ENCODE measurements at places on chromosomes 2 and 18.
A peak's percentile ranks its signal among the peaks of the same experiment; 100 is the strongest.

DNA sequence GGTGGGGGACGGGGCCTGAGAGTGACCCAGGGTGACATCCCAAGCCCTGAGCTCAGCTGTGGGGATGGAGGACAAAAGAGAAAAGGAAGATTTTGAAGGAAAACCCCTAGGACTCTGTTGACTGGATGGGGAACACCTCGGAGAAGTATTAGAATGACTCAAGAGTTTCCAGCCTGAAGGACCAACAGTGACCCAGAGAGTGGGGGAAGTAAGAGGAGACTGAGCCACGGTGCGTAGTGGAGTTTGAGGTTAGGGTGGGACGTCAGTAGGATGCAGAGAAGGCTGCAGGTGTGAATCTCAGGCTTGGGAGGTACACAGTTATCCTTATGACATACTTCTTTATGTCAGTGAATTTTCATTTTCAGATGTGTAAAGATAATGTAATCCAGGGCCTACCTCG is 119.5 kb downstream of the NCK2 start:
- DNase-seq, result peak; percentile 18

- peak; percentile 16 for DNase-seq
These were observed 624 bp upstream of the MAP4K3 start for GRCh38 chr2:39437522-39438296.

DNA sequence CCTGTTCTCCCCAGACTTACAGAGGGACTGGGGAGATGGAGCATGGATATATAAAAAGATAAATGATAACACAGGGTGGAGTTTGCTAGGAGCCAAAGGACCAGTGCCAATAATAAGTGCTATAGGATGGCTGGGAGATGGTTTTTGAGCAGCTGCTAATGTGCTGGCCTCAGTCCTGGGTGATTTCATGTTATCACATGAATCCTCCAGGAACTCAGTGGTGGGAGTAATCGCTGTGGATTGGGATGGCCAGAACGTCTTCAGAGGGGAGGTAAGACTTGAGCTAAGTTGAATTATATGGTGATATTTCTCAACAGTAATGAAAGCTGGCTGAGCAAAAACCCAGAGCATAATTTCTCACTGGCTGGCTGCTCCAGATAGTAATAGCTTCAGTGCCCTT is 441.4 kb downstream of the SLC4A3 start:
- DNase-seq, result no peak

- no peak for DNase-seq
These were observed 117.1 kb upstream of the DTNA start for GRCh38 chr18:34592961-34593382.

DNA sequence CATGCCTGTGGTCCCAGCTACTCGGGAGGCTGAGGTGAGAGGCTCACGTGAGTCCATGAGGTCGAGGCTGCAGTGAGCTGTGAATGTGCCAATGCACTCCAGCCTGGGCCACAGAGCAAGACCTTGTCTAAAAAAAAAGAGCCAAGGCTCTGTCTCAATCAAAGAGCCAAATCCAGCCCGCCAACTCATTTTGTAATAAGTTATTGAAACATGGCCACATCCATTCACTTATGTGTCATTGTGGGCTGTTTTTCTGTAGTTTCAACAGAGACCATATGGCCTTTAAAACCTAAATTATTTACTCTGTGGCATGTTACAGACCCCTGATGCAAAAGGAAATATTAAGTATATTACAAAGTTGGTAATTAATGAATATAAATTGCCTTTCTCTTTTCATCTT is 60.8 kb downstream of the GPR39 start:
- no peak for DNase-seq

Measured in CD8-positive, alpha-beta memory T cell (primary cell).